ENCODE measurements at places on chromosomes 4 and X. TPM values are rescaled to one million over a fixed set of nuclear protein-coding genes. Genes with fewer than 3 reads are reported as not detected.

TCEAL6 gene
- 28.3 TPM for polyA plus RNA-seq

TBC1D8B gene
- polyA plus RNA-seq = 5.6 TPM

F11 gene
- not detected for polyA plus RNA-seq

LRRC66 gene
- polyA plus RNA-seq = 1.3 TPM

XAGE1A gene
- not detected for polyA plus RNA-seq

SPANXN3 gene
- not detected for polyA plus RNA-seq

FTHL17 gene
- not detected for polyA plus RNA-seq

PAK3 gene
- 23.9 TPM for polyA plus RNA-seq

TRO gene
- polyA plus RNA-seq = 27.0 TPM

PPP1R2C gene
- polyA plus RNA-seq = not detected

KIT gene
- polyA plus RNA-seq = 1.5 TPM

All from Purkinje cell (primary cell).